H7 (cell line): ENCODE measurements at places on chromosomes 3 and 15.
A peak's percentile ranks its signal among the peaks of the same experiment; 100 is the strongest.

- no peak for DNase-seq
Observed at GRCh38 chr3:180626844-180627243, 24.9 kb downstream of the TTC14 start.

DNA sequence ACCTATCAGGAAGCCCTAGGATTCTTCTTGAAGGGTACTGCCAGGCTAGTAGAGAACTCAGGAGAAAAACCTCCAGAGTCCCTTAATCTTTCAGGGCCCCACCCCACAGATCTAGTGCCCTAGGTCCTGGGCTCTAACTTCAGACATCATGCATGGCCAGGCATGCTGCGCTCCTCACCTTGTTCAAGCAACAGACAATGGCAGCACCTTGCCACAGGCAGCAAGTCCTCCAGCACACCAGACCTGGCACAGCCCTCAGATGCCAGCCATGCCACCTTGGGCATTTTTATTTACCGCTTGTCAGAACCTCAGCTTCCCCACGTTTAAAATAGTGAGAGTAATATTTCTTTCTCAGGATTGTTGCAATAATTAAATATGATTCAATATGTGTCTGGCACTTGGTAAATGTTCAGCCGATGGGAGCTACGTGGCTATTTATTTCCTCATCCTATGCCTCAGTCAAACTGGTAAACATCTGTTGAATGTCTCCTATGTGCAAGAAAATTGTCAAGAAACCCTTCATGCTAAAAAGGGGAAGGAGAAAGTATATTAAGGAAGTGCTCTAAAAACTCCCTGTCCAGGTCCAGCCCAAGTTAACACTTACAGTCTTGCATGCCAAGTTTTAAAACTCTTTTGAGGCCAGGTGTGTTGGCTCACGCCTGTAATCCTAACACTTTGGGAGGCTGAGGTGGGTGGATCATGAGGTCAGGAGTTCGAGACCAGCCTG is 14.5 kb upstream of the CCR1 start:
- DNase-seq, result no peak

- DNase-seq, result no peak
Observed at GRCh38 chr15:33218071-33218491, 23.6 kb upstream of the FMN1 start.

- no peak for DNase-seq
Observed at GRCh38 chr3:4449043-4449805, 17.8 kb downstream of the SUMF1 start.

DNA sequence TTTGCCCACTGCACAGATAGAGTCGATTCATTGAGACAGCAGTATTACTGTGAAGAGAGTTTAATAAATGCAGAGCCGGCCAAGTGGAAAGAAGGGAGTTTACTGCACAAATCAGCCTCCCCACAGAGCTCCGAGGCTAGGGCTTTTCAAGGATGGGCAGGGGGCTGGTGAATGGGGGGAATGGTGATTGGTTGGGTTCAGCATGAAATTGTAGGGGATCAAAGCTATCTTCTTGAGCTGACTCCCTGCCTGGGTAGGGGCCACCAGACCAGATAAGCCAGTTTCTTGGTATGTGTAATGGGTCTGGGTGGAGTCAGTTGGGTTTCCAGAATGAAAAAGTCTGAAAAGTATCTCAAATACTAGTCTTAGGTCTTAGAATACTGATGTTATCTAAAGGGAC is 66.6 kb downstream of the SYNPR start:
- peak; percentile 28 for DNase-seq

DNA sequence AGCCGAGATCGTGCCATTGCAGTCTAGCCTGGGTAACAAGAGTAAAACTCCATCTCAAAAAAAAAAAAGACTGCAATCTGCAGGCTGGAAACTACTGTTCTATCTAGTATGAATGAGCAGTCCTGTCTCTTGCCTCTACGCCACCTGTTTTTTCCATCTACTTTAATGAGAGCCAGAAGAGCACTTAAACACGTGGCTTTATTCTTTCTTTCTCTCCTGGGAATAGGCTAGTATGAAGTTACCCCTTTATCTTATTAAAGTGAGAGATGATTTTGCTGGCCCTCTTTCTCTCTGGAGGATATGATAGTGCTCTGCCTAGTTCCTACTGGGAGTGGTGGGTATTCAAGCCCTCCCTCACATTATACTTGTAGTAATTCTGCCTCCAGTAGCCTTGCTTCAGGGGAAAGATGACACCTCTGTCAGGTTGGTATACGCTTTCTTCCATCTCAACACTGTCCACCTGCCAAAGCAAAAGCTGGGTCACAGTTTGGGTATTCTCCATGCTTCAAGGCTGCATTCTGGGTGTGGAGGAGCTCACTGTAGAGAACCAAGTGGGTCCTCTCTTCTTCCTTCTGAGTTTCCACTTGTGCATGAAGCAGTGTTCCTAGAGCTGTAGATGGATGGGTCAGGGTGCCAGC is 17.8 kb downstream of the MAPKBP1 start:
- DNase-seq, result no peak

DNA sequence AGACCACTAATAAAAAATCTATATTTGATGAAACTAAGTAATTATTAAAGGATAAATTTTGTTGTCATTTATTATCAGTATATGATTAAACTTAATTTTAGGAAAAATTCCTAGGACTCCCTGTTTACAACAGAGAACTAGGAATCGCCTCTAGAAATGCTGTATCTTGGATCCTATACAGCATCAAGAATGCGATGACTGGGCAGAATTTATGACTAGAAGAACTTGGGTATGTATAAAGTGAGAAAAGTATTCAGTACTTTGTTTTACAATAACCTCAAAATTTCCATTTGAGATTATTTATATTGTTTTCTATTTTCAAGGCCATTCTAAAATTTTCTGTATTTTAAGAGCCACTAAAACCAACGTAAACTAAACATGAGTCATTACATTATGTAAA is 82.3 kb upstream of the AGTR1 start:
- DNase-seq, result no peak

DNA sequence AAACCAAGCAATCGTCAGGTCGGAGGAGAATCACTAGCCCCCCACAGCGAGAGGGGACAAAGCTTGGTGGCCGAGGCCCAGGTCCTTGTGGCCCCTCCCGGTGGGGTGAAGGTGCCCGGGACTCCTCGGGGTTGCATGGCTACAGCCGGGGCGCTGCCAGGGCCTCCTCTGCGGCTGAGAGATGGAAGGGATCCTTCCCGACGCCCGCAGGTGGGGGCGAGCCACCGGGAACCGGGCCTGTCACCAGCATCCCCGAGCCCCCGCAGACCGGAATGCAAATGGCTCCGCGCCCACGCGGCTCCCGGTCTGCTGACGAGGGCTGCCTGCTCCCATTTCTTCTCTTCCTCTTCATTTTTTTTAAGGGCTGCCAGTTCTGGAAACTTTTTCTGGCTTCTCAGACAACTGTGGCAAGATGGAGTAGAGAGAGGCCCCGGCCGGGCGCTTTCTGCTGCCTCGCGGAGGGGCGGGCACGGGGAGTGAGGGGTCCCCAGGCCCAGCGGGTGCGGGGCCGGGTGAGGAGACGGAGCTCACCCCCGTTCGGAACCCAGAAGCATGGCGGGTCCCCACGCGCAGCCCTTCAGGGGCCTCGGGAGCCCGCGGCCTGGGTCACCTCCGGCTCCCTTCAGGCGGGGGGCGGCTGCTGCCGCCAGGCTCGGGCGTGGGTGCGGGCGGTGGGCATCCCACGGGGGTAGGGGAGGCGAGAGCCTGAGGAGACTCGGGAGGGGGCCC is 27.5 kb downstream of the MELTF start:
- DNase-seq, result peak; percentile 88

- no peak for DNase-seq
Observed at GRCh38 chr3:42476225-42477125, 26.0 kb upstream of the VIPR1 start.

- DNase-seq, result no peak
Observed at GRCh38 chr3:81761904-81762580, 597 bp upstream of the GBE1 start.
